SHP77 treated with DMSO at 0.1 percent for 48 hours (cell line): ENCODE measurements at places on chromosomes 12 and 14.

DNA sequence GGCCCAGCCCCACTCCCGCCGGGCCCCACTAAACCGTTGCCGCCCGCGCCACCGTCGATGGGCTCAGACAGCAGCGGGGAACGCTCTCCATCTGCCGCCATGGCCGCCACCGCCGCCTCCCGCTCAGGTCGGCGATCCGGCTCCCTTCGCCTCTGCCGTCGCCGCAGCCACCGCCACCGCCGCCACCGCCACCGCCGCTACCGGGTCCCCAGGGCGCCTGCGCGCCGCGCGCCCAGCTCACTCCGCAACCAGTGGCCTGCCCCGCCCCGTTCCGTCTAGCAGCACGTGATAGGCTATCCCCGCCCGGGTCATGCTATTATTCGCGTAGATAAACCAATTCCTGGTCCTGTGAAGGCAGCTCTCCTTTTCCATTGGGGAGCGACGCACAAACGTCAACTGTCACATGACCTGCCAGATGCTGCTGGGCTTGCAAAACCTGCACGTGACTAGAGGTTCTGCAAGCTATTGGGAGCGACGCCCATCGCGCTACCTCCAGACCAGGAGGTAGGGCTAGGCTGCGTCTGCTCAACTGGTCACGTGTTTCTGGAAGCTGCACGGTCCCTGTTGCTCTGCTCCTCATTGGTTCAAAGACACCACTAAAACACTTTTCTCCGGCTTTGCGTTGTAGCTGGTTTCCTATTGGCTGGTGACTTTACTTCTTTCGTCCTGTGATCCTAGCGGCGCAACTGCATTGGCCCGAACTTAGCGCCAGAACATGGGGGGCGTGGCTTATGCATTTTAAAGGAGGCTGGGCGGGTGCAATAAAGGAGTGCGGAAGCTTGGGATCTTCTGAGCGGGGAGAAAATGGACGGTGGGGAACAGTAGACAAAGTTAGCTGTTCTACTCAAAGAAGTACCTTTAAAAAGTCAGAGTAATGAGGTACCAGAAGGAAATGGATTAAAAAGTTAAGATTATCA is at the start of gene PIP4P1:
Gene PIP4P1, minus strand, starts transcription at position 210 of the 917 bp plus-strand sequence. Its CDS starts 109 bp downstream, at position 101.
- DNase-seq, result peak; percentile 100

DNA sequence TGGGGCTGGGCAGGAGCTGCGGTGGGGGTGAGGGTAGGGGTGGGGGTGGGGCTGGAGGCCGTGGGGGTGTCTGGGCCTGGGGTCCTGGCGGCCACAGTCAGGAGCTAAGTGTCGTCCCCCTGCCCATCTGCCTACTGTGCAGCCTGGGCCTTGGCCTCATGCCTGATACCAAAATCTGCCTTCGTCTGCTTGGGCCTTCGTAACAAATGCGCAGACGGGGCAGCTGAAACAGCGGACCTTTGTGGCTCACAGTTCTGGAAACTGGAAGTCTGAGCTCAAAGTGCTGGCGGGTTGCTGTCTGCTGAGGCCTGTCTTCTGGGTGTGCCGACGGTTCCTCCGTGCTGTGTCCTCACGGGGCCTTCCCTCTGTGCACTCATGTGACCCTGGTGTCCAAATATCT is 61.7 kb downstream of the KIF26A start:
- DNase-seq, result no peak

DNA sequence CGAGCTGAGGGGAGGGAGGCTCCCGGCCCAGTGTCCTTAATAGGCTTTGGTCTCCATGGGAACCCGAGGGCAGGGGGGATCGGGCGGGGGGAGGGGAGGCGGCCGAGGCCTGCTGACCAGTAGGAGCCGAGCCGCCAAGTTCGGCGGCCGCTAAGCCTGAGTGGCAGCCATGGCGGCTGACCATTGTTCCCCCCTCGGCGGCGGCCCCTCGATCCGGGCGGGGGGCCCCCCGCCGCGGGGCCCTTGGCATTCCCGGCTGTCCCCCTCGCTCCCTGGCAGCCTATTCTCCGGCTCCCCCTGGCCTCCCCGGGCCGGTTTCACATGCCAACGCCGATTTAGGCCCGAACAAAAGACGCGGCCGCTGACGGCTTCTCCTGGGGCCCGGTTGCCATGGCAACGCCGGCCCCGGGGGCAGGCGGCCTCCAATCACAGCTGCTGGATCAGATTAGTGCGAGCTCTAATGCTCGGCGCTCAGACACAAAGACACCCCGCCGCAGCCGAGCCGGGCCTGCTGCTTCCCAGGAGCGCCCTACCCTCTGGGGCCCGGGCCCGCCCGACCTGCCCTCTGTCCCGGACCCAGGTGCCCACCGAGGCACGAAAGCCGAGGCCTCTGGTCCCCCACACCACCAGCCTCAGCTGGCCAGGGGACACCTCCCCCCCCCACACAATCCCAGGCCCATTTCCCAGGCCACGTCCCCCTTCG is 7.3 kb downstream of the MSI1 start:
- peak; percentile 41 for DNase-seq

DNA sequence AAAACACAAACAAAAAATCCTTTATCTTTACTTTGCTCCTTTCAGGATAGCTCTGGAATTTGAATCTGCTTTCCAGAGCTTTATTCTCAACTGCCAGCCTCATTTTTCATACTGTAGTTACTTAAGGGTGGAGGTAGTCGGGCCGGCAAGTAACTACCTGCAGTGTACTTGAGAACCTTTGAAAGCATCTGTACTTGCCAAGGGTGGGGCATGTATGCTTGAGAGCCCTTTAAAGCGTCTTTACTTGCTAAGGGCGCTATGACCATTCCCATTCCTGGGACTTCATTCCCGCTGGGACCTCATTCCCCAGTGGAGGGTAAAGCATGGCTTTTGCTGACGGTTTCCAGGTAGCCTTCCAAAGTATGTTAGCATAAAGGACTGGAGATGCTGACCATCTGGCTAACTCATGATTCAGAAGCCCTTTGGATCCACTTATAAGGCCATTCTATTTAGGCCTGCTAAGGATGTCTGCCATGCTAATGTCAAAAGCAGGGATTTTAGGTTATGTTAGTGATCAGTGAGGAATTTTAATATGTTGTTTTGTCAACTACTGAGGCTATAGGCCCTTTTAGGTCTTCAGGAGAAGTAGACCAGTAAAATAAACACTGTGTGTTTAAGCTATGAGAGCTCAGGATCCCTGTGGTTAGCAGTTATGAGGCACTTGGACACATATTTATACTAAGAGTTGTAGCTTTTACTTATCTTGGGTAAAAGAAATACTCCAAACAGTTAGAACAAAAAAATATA is 74.9 kb downstream of the CRADD start:
- DNase-seq, result no peak

GRCh38 chr12:31002999-31003398 is 70.7 kb upstream of the DDX11 start:
- no peak for DNase-seq

DNA sequence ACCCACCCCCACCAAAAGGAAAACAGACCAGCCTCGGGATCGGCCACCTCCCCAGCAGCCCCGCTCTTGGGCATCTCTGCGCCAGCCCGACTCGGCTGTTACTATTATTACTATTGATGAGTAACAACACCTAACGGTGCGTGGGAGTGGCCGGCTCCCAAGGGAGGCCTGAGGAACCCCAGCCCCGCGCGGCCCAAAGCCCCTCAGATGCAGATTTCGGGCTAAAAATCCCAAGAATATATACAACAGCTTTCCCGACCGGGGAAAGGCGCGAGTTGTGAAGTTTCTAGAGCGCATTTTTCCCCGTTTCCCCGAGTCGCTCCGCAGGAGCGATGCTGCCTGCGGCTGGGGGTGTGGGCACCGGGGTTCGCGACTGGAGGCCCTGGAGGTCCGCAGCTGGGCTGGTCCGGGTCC is 565 bp downstream of the NT5DC3 start:
- DNase-seq, result no peak

DNA sequence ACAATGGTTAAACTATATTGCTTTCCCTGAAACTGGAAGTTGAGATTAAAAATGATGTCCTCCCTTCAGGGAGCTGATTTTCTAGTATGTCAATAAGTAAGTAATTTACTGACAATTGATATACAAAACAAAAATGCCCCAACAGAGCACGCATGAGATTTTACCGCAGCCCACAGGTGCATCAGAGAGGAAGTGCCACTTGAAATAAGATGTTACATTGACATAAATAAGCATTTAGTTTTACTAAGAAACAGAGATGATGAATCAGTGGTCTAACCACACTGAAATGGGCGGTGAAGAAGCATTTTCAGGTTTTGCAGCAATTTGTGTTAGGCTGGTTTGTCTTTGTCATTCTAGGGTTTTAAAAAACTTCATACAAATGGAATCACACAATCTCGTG is 8.8 kb upstream of the CLECL1 start:
- no peak for DNase-seq

DNA sequence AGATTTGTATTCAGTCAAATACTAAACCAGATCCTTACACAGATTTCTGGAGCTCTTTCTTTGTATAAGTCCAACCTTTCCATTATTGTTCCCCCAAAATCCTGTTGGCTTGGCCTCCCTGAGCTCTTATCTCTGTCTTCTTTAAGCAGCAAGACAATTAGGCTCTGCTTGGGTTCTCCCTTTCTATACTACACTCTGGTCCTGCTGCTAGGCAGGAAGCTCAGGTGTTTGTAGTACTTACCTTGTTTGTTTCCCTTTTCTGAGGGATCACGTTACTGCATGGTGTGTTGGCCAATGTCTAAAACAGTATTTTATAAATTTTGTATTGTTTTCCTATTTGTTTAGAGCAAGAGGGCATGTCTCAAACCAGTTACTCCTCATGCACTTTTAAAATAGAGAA is 192.9 kb downstream of the PRKD1 start:
- DNase-seq, result no peak

- no peak for DNase-seq
Measured at GRCh38 chr14:28782301-28782700, 15.7 kb downstream of the FOXG1 start.

- DNase-seq, result no peak
Measured at GRCh38 chr14:72645706-72646105, 248.2 kb downstream of the DPF3 start.

DNA sequence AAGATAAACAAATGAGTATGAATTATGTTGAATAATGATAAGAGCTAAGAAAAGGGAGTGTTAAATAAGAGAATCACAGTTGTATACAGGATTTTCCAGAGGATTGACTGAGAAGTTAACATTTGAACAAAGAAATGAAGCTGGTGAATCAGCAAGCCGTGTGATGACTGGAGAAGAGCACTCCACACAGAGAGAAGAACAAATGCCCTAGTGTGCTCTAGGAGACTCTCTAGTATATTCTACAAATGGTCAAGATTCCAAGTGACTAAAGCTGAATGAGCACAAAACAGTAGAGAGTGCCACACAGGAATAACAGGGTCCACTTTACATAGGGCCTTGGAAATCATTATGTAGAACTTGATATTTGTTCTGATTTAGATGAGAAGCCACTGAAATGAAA is 587.1 kb upstream of the ATXN7L3B start:
- no peak for DNase-seq

DNA sequence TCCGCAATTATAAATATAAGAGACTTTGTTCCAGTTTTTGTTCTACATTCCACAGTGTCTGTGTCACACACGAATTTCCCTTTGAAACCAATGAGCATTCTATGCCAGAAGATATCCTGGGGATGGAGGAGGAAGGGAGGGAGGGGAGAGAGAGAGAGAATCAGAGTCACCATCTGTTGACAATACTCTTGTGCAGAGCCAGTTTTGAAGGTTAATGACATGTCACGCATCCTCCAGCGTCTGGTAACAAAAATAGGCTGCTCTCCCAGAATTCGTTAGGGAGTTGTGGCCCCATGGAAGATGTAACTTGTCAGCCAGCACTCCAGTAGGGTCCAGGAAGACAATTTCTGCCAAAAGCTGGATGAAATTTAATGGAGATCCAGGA is 213.5 kb upstream of the KRR1 start:
- DNase-seq, result peak; percentile 92

GRCh38 chr12:51593539-51593938 is 2.5 kb downstream of the SCN8A start:
- no peak for DNase-seq

DNA sequence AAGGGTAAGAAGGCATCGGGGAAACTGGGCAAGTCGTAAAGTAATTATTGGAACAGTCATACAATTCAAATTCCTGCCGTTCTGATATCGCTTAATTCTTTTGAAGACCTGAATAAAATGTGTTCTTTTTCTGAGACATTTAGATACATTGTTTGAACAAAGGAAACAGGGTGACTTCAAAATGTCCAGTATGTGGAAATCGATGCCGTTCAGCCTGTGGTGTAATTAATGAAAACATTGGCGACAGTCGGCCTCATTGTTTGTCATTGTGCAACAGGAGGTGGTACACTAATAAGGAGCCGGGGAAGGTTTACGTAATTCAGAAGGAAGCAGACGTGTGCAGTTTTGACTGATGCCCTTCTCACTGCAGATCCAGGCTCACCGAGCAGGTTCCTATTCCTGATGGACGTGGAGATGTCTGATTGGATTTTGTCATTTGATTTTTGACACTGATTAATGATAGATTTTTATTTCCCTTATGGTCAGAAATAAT is 92.7 kb downstream of the BORCS5 start:
- DNase-seq, result no peak

GRCh38 chr12:70605976-70606375 is 31.3 kb downstream of the PTPRB start:
- DNase-seq, result no peak

DNA sequence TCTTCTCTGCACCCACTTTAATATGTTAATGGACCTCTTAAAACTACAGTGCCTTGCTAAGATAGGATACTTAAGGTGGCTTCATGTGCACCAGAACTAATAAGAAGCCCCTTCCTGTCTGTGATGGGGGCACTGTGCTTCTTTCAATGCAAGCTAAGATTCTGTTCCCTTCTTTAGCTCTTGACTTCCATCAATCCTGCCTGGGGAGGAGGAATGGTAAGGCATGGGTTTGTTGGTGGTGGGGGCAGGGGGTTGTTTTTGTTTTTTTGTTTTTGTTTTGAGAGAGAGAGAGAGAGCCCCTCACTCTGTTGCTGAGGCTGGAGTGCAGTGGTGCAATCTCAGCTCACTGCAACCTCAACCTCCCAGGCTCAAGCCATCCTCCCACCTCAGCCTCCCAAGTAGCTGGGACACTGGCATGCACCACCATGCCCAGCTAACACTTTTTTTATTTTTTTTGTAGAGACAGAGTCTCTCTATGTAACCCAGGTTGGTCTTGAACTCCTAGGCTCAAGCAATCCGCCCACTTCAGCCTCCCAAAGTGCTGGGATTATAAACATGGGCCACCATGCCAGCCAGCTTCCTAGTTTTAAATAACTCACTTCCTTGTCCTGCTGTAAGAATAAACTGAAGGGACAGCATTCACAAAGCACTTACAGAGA is 4.5 kb upstream of the KRT3 start:
- DNase-seq, result no peak

DNA sequence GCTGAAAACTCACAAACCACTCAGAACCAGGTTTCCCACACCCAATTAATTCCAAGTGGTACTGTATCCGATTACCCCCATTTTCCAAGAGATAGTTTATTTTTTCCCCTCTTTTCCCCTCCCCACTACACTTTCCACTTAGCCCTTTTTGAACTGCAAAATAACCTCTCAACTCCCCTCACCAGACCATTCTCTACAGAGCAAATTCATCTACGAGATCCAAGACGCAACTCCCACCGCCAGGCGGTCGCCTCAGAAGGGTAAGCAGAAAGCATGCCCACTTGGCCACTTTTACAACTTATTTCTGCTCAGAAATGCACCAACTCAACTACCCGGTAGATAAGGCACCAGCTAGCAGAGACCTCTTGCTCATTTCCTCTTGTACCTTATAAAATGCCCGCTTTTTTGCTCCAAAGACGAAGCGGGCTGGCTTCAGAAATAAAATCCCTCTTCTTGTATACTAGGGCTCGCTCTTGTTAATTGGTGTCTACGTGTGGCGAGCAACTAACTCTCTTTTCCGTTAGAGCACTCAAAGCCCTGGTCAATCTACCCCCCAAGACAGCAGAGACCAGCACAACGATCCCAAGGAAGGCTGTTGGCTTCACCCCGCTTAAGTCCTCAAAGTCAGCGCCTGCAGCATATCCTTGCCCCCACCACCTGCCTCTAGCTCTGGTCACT is 910 bp upstream of the SRP54 start:
- no peak for DNase-seq
